ENCODE measurements at places on chromosomes 4 and X. TPM values are rescaled to one million over a fixed set of nuclear protein-coding genes. Genes with fewer than 3 reads are reported as not detected.

- no peak for DNase-seq
Observed at GRCh38 chr4:145773581-145774234, 93.8 kb downstream of the C4orf51 start.

DNA sequence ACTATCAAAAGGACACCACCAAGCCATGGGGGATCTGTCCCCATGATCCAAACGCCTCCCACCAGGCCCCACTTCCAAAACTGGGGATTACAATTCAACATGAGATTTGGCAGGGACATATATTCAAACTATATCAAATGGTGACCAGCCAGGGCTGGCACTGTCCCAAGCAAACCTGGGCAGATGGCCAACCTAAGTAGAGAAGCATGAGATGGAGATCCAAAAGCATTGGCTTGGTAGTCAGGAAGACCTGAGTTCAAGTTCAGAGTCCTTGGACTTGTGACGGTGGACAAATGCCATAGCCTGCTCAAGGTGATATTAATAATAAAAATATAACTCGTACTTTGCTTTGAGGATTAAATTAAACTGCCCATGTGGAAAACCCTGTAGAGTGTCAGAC is 79.2 kb upstream of the HS3ST1 start:
- peak; percentile 36 for DNase-seq

DNA sequence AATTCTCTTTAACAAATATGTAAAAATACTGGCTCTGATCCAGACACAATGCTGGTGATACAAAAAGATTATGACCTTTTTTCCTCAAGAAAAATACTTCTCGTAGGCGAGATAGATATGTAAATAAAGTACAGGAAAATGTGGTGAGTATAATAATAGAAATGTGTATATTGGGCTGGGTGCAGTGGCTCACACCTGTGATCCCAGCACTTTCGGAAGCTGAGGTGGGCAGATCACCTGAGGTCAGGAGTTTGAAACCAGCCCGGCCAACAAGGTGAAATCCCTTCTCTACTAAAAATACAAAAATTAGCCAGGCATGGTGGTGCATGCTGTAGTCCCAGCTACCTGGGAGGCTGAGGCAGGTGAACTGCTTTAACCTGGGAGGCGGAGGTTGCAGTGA is 55.0 kb downstream of the MRPL1 start:
- no peak for DNase-seq

GRCh38 chr4:139470295-139470694 is 16.4 kb downstream of the RAB33B start:
- no peak for DNase-seq

- no peak for DNase-seq
Observed at GRCh38 chr4:112550728-112551127, 34.7 kb upstream of the NEUROG2 start.

DNA sequence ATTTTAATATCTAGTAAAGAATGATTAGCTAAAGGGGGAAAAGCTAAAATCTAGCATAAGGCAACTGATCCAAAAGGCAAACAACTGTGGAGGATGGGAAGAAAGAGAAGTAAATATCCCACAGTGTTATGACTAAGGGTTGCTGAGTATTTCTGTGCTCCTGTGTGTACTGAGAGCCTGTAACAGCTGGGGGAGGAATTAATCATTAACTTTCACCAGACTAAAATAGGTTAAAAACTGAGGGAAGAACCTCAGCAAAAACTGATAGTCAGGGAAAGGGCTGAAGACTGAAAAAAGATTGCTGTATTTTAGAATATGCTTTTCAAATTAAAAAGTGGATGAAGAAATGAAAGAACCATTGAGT is 365.9 kb downstream of the CXXC4 start:
- DNase-seq = no peak

DNA sequence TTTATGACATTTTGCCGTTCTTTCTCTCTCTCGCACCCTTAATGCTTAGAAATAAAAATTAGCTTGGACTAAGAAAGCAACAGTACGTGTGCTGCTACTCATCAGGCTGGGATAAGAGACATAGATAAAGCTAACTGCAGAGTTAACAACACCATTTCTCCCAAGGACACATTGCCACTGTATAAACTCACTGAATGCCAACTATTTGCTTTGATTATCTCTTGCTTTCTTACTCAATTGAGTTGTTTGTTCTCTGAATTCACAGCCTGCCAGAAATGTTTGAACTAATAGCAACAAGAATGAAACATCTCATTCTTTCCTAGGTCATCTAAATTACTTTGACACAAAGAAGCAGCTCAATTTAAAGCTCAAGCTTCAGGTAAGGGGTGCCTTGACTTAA is 34.6 kb downstream of the F8 start:
- no peak for DNase-seq

GRCh38 chrX:76920607-76921006 is 493.1 kb downstream of the MAGEE1 start:
- no peak for DNase-seq

DNA sequence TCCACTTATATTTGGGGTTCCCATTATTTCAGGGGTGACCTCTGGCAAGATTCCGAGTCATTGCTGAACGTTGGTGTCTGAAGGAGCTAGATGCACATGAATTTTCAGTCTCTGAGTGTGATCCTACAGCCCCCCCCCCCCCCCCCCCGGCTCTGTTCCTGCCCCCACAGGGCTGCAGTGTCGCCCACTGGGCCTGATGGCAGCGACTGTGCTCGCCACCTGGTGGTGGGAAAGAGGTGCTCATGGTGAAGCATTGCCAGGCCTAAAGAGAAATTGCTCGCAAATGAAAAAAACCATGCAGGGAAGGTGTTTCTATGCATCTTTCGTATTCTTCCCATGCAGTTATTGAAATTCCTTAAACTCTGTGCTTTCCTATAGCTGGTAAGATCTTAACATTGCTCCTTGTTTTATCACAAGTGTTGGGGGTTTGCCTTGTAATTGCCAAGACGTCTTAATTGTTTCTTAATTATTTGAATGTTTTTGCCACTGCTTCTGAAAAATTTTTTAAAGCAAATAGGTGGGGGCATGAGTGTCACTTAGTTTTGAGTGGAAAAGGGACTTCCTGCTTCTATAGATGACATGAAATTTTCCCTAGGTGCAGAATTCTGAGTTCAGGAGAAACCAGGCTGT is 63.2 kb downstream of the CLDN22 start:
- peak; percentile 82 for DNase-seq

GRCh38 chrX:99184153-99184552 is 1225.9 kb downstream of the PCDH19 start:
- no peak for DNase-seq

DNA sequence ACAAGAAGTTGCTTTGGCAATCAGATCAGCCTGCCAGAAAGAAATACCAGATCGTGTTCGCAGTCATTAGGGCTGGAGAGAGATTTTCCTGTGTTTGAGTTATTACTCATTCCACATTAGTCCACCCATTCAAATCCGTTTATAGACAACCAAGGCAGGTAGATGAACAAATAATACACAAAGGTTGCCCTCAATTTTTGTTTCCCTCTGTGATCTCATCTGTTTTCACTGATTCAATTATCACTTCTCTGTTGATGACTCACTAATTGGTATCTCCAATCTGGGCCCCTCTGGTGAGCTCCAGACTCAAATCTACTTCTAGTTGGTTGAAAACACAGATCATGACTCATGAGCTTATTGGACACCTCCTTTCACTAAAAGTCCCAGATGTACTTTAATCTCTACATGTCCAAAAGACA is 54.5 kb downstream of the CHM start:
- peak; percentile 34 for DNase-seq

GRCh38 chrX:17559728-17560379 is 177.4 kb upstream of the SCML1 start:
- DNase-seq = peak; percentile 27

GRCh38 chrX:46330981-46331380 is 214.2 kb downstream of the ZNF674 start:
- no peak for DNase-seq

- peak; percentile 47 for DNase-seq
Observed at GRCh38 chr4:172962564-172963353, 205.9 kb upstream of the GALNT7 start.

- no peak for DNase-seq
Observed at GRCh38 chrX:110327336-110327735, 9.5 kb upstream of the AMMECR1 start.

- no peak for DNase-seq
Observed at GRCh38 chrX:74505437-74505836, 84.1 kb downstream of the SLC16A2 start.

- DNase-seq = no peak
Observed at GRCh38 chr4:47073647-47074046, 42.3 kb downstream of the GABRB1 start.

DNA sequence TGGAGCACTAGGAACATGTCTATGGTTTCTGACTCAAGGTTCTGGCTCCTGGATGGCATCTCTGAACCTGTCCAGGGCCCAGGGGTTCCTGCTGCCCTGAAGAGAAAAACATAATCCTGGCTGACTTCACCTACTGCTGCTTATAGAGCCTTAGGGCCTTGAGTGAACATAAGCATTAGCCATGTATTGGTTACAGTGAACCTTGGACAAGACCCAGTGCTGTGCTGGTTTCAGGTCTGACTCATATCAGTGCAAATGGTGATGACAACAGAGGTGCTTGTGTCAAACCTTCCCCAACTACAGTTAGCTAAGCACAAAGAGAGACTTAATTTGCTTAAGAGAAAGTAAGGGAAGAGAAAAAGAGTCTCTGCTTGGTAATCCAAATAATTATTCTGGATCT is 1047.2 kb downstream of the GLUD2 start:
- no peak for DNase-seq

GRCh38 chrX:71454222-71454621 is 78.7 kb upstream of the OGT start:
- DNase-seq = no peak

DNA sequence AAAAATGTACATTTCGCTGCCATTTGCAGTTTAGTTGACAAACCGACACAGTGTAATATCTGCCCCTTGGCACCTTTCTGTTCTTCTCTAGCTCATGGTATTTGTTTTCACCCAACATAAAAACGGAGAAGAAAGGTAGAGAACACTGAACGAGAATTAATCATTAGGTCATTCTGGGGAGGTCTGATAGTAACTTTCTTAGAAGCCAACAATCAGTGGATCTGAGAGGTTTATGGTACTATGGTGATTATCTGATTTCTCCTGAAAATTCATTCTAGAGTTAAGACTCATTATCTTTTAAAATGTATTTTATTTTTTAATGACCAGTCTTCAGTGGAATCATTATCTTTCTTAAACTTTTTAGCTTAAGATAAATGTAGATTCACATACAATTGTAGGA is 8.5 kb downstream of the RAPGEF2 start:
- DNase-seq = no peak

- DNase-seq = no peak
Observed at GRCh38 chr4:105234582-105234981, 87.9 kb downstream of the TET2 start.

- peak; percentile 66 for DNase-seq
Observed at GRCh38 chrX:19544693-19545305, 29.5 kb upstream of the MAP3K15 start.

DNA sequence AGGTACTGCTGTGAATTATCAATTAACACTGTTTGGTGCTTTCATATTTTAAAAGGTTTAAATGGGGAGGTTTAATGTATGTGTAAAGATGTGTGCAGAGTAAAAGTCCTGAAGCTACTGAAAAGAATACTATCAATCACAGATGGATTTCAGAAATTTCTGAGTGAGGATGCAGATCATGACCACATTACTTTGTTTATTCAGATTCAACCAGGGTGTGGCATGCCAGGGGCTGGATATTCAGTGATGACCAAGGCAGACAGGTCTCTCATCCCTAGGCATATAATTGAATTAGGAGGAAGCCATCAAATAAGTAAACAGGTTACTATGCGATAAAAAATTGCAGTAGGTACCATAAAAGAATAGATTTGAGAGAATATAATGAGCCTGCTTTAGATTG is 28.0 kb upstream of the ANKRD50 start:
- DNase-seq = no peak

DNA sequence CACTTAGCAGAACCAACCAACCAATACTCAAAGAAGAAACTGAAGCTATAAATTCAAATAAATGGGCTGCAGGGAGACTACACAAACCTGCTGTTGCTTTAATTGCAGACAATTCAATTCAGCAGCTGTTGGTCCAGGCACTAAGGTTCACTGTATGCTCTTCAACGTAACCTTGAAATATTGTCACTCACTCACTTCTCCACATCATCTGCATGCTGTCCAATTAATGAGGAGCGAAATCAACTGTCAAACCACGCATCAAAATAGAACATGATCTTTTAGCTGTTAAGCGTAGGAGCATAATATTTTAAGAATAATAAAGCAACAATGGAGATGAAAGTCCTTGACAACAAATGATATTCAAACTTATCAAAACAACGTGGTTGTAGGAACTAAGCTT is 17.0 kb downstream of the ENOX2 start:
- DNase-seq = no peak

DNA sequence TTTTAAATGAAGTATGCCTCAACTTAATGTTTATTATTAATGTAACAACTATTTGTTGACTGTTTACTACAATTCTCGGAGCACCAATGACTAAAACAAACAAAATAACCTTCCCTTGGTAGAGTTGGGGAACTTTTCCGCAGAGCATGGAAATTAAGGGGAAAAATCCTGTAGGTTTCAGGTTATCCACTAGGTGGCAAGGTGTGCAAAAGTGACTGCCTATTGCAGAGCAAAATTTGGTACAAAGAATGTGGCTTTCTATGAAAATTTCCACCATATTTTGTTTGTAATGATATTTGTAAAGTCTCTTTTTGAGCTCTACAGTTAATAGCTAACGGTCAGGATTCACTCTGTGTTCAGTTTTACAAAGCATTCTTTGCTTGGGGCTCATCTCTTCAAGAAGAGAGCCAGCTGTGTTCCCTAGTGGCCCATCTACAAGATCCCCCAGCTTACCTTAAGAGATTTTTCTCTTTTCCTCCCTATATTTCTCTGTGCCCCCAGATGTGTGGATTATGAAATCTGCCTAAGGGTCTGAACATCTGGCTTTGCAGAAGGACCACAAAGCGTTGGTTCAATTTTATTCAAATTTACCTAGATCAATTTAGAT is 61.1 kb downstream of the FBXO8 start:
- peak; percentile 45 for DNase-seq

DNA sequence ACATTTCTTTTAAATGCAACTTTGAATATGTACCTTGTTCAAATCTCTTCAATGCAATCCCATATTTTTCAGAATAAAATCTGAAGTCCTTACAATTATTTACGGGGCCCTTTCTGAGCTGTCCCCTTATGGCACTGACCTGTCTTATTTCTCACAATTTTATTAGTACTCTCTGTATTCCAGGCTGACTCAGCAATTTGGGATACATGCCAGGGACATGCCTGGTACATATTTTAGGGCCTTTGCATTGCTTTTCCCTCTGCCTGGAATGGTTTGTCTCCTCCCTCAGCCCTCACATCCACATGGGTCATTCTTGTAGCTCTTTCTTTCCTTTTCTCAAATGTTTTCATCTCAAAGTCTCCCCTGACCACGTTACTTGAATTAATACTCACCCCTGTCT is 172.2 kb upstream of the TECRL start:
- no peak for DNase-seq

Gene KLHL13
- total RNA-seq = 1.7 TPM

Gene HSFX3
- total RNA-seq = not detected

Gene RAB39B
- 0.22 TPM for total RNA-seq

Gene SAGE1
- not detected for total RNA-seq

Gene SSX4
- not detected for total RNA-seq

Gene TBC1D14
- total RNA-seq = 15.0 TPM

Gene MAGEB4
- total RNA-seq = not detected
